ENCODE measurements at places on chromosomes 7 and 10.

GRCh38 chr10:126387041-126387921 is 996 bp downstream of the ADAM12 start:
- peak; percentile 58 for DNase-seq

- DNase-seq: no peak
Measured at GRCh38 chr7:2928613-2929311, 84.7 kb upstream of the GNA12 start.

- peak; percentile 60 for DNase-seq
Measured at GRCh38 chr10:79562135-79562756, 2.0 kb upstream of the SFTPA2 start.

GRCh38 chr7:30347226-30348082 is 63.1 kb downstream of the ZNRF2 start:
- no peak for DNase-seq

- no peak for DNase-seq
Measured at GRCh38 chr7:127713758-127714157, 61.8 kb downstream of the SND1 start.

DNA sequence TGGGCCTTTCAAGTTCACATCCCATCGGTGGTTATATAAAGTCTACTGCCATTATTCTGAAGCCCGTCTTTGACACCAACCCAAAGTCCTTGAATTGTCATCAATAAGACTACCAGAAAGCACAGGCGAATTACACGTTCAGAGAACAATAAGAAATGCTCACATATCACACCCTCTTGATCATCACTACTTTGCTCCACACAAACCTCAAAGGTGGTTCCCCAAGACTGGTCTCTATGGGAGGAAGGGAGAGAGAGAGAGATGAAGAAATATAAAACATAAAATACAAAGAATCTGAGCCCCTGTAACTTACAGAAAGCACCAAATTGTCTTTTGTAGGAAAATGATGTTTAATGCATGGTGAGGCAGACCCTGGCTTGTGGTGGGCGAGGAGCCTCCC is 4.4 kb downstream of the HIPK2 start:
- DNase-seq: no peak

GRCh38 chr7:114021135-114021534 is 102.3 kb upstream of the PPP1R3A start:
- DNase-seq: no peak

DNA sequence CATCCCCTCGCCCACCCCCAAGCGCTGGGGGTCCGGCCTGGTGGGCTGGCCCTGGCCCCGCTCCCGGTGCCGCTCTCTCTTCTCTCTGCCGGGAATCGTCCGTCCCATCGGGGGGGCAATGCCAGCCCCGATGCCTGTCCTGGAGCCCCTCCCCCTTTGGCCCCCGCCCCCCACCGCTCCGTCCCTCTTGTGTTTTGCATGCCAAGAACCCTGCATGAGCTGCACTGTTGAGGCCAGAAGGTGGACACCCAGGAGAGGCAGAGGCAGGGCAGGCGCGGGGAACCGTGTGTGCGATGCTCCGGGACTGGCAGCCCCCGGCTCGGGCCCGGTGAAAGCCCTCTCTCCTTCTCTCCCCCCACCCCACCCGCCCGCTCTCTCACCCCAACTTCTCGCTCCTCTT is 22.1 kb upstream of the HSPB1 start:
- no peak for DNase-seq

GRCh38 chr10:7651853-7652470 is 14.8 kb downstream of the ITIH5 start:
- DNase-seq: no peak

DNA sequence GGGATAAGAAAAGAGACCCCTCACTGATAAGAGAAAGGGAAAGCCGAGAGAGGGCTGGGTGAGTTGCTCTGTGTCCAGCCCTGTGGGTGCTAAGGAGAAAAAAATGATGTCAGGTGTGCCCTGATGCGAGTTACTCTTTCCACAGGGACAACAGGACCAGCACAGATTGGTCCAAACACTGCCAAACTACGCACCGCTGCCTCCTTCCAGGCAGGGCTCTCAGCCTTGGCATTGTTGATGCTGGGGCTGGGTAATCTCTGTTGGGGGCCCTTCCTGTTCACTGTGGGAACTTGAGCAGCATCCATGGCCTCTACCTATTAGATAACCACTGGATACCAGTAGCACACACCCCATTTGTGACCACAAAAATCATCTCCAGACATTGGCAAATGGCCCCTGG is 10.3 kb upstream of the ATP6V0E2 start:
- DNase-seq: no peak

GRCh38 chr10:75911426-75911825 is 480.0 kb downstream of the LRMDA start:
- no peak for DNase-seq

DNA sequence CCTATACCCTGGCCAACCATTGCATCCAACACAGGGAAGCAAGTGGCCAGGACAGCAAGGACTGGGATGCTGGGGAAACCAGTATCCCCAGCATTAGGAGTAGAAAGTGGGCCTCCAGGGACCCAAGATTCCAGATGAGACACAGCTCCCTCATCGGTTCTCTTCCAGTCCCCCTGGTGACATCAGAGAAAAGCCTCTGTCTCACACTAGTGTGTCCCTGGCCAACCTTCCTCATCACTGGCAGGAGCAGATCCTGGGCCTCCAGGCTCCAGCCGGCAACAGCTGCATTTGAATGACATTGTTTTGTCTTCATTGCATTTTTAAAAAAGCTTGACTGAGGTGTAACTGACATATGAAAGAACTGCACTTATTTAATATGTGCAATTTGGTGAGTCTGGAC is 177.3 kb upstream of the LYZL2 start:
- no peak for DNase-seq

GRCh38 chr10:100740476-100741377 is 4.7 kb upstream of the PAX2 start:
- DNase-seq: no peak

- no peak for DNase-seq
Measured at GRCh38 chr10:64174666-64175255, 653.6 kb downstream of the REEP3 start.

- no peak for DNase-seq
Measured at GRCh38 chr7:114856625-114857024, 65.3 kb upstream of the MDFIC start.

DNA sequence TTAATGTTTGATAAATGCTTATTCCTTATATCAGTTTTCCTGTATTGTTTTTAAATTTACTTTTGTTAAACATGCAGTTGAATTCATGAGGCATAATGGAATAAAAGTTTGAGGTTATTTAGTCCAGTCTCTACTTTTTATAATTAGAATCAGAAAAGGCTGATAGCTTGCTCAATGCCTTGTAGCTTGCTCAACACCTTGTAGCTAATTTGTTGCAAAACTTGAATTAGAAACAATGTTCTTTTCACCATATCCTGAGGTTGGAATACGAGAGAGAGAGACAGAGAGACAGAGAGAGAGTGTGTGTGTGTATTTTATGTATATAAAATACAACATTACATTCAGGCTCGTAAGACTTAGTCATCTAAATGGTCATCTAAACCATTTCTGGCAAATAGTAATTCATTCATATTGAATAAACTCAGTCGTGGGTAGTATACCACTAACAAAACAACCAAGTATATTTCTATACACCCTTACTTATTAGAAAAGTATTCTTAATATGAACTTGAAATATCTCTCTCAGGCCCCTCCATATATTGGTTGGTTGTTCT is 243.5 kb downstream of the ADK start:
- no peak for DNase-seq

DNA sequence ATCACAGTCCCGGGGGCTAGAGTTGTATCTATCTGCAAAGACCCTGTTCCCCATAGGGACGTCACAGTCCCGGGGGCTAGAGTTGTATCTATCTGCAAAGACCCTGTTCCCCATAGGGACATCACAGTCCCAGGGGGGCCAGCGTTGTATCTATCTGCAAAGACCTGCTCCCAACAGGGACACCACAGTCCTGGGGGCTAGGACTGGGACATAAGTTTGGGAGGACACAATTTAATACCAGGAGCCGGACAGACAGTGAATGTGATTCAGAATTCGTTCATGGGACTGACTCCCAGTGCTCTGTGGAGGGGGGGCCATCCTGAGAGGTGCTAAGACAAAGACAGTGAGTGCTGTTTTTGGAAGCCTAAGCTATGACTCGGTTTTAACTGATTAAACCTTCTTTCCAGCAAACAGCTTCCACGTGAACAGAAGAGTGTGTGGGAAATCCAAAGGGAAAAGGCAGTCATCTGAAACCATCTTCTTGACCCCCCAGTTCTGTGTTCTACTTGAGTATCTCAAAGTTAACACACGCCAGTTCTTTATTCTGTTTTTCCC is 153.0 kb downstream of the DIP2C start:
- no peak for DNase-seq

DNA sequence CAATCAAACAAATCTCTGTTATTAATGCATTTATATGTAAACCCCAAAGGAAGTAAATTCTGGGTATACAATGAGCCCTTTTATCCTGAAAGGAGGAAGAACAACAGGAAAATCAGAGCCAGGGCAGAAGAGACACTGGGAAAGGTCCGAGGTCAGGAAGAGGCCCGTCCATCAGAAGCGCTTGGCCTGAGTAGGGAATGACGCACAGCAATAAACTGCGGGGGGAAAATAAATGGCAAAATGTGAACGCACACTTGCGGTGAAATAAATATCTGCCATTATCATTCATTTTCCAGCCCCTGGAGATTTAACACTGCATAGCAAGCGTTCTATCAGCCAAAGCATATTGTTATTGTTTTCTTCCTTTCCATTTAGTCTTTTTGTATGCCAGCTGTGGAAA is 243.4 kb downstream of the COBL start:
- DNase-seq: no peak

- DNase-seq: no peak
Measured at GRCh38 chr10:92530891-92531535, 42.9 kb downstream of the IDE start.

DNA sequence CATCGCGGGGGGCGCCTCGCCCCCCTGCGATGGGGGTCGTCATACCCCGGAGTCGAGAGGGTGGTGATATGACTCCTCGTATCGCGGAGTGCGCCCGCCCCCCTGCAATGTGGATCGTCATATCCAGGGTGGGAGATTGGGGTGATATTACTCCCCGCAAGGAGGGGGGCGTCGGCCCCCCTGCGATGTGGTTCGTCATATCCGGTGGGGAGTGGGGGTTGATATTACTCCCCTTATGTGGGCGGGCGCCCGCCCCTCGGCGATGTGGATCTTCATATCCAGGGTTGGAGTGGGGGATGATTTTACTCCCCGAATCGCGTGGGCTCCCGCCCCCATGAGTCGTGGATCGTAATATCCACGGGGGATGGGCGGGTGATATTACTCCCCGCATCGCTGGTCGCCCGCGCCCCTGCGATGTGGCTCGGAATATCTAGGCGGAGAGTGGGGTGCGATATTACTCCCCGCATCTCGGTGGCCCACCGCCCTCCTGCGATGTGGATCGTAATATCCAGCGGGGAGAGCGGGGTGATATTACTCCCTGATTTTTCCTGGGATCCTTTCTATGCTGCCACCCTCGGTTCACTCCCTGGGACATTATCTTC is 36.9 kb downstream of the MEIG1 start:
- DNase-seq: no peak

DNA sequence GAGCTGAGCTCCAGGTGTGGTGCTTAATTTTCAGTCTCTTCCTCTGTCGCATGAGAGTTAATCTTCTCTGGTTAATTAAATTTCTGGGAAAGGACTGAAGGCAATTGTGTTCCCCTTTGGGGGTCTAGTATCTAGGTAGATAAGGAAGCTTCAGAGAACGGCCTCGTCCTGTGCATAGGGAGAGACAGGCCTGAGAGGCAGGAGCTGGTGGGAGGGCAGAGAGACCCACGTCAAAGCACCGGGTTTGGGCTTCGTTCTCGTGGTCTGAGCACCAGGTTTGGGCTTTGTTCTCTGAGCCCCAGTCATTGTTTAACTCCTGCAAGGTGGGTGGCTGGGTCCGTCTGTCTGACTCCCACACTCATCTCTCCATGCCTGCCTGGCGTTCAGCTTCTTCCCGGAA is 160.8 kb upstream of the PITRM1 start:
- no peak for DNase-seq

DNA sequence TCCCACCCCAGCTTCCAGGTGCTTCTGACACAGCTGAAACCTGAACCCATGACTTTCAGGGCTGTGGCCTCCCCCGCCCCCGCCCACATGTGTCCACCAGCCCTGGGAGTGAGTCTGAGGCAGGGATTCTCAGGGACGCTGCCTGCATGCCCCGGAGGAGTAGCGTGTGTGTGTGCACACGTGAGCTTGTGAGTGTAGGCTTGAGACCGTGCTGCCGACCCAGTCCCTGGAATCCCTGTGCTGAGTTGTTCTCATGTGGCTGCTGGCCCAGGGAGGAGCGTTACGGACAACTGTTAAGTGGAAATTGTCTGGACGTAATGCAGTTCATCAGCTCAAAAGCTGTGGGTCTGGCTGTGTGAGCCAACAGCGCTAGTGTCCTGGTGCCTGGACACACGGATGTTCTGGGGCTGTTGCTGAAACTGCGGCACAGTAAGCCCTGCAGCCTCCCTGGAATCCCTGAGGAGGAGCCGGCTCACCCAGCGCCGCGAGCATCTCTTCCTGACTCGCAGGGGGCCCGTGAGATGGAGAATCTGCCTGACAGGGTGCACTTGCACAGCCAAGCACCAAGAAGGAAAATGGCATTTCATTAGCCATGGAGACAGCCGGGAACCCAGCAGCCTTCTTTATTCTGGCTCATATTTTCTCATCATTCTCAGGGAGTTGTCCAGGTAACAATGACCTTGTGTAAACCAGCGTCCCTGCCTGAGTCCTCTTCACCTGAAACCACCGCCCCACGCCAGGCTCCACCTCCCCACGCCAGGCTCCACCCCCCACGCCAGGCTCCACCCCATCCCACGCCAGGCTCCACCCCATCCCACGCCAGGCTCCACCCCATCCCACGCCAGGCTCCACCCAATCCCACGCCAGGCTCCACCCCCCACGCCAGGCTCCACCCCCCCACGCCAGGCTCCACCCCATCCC is 603.9 kb downstream of the PTPRN2 start:
- no peak for DNase-seq

DNA sequence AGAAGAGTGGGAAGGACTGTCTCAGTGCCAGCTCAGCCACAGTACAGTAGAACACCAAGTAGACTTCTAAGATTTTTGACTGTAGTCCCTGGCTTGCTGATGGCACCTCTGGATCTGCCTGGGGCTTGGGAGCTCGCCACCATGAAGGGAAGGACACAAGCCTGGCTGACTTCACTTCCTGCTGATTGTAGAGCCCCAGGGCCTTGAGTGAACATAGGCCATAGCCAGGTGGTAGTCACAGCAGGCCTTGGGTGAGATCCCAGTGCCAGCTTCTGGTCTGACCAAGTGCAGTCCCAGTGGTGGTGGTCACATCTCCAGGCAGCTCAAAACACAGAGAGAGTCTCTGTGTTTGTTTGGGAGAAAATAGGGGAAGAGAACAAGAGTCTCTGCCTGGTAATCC is 57.6 kb upstream of the HBP1 start:
- DNase-seq: no peak

GRCh38 chr10:80506189-80506575 is 31.5 kb upstream of the SH2D4B start:
- no peak for DNase-seq

GRCh38 chr7:101287032-101287431 is 34.6 kb downstream of the IFT22 start:
- DNase-seq: no peak

DNA sequence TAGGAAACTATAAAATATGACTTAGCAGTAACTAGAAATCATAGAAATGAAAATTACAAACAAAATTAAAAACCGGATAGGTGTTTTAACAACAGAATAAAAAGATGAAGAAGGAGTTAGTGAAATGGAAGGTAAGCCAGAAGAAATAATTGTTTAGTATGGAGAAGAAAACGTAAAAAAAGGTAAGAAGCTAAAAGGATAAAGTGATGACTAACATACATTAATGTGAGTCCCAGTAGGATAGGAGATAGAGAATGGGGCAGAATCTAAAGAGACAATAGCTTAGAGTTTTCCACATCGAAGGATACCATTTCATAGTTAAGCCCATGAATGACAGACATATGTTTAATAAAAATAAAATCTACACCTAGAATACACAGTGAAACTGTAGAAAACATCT is 25.3 kb downstream of the GTF2I start:
- no peak for DNase-seq
